ENCODE measurements at places on chromosomes 5 and 9. TPM values are rescaled to one million over a fixed set of nuclear protein-coding genes. Genes with fewer than 3 reads are reported as not detected.

DNA sequence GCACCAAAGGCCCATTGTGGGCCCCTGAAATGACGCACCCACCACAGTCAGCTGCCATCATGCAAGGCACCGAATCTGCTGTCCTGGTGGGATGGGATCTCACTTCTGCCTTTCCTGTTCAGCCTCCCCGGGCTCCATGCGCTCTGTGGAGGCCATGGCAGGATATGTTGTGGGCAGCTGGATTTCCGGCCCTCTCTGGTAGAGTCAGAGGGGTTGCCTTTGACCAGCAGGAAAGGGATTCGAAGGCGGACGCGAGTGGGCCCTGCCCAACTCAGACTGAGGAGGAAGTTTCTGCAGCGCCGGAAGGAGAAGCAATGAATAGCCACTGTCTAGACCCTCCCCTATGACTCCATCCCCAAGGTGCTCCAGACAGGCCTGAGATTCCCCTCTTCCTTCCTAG, 35.5 kb downstream of the GADD45G start:
- no peaks in the 10 kb centered on the region for H3K27me3 ChIP-seq
- peaks cover 6% of the 10 kb centered on the region for H3K4me1 ChIP-seq
- no peak overlapping the region for H3K27ac ChIP-seq
- H3K4me3 ChIP-seq, result no peak overlapping the region
- no peaks in the 10 kb centered on the region for H3K36me3 ChIP-seq

GRCh38 chr5:128436749-128437188, 101.3 kb downstream of the FBN2 start:
- no peaks in the 10 kb centered on the region for H3K27me3 ChIP-seq
- H3K4me3 ChIP-seq, result no peak overlapping the region
- peak overlapping the region; percentile 74 for H3K27ac ChIP-seq
- DNase-seq, result peak; percentile 75

- no peak overlapping the region for H3K4me3 ChIP-seq
- H3K4me1 ChIP-seq, result peaks cover 7% of the 10 kb centered on the region
- H3K36me3 ChIP-seq, result no peaks in the 10 kb centered on the region
- H3K27ac ChIP-seq, result no peak overlapping the region
- H3K27me3 ChIP-seq, result peaks cover 13% of the 10 kb centered on the region
Observed at GRCh38 chr9:113461943-113462342, 1.6 kb upstream of the RGS3 start.

DNA sequence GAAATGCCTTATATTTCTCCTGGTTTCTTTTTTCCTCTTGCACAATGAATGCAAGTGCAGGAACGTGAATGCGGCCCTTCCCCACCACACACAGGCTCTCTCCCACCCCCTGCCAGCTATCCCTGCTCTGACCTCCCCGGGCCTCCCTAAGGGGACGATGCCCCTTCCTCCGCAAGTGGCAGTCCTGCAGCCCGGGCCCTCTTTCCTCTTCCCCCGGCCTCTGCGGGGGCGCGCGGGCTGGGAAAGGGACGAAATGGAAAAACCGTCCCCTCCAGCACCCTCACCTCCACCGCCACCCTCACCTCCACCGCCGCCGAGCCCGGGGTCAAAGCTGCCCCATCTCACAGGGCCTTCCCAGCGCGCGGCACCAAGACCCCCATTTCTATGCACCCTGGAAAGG, 44.7 kb downstream of the GAS1 start:
- H3K36me3 ChIP-seq, result no peaks in the 10 kb centered on the region
- no peak for DNase-seq
- H3K27me3 ChIP-seq, result peaks cover 13% of the 10 kb centered on the region
- H3K27ac ChIP-seq, result no peak overlapping the region
- peaks cover 7% of the 10 kb centered on the region for H3K4me1 ChIP-seq

DNA sequence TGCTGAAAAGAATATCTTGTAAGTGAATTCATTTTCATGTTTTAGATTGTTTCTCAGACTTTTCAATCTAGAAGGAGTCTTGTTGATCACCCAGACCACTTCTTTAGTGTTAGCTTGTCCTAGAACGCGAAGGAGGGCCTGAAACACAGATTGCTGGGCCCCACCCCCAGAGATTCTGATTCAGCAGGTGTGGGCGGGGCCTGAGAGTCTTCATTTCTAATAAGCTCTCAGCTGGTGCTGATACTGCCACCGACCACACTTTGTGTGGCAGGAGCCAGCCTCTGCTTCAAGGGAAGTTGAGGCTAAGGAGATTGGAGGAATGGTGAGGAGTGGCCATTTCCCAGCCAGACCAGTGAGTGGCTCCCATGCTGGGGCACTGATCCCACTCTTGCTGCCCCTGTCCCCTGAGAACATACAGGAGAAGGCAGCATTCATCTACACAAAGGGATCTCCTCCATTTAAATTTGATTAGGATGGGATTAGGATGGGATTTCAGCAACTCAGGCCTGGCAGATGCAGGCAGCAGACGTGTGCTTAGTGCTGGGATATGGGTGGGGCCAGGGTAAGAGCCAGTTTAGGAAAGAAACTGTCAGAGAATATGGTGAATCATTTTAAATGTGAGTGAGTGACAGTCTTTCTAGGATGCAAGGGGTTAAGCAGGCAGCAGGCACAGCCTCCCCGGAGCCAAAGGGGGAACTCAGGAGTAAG, 35.9 kb downstream of the ZNF618 start:
- DNase-seq, result no peak
- H3K4me1 ChIP-seq, result no peaks in the 10 kb centered on the region
- H3K4me3 ChIP-seq, result no peak overlapping the region
- no peaks in the 10 kb centered on the region for H3K27me3 ChIP-seq
- H3K27ac ChIP-seq, result no peak overlapping the region

- no peak for DNase-seq
- H3K4me3 ChIP-seq, result no peak overlapping the region
- H3K36me3 ChIP-seq, result no peaks in the 10 kb centered on the region
- no peak overlapping the region for H3K27ac ChIP-seq
- H3K4me1 ChIP-seq, result no peaks in the 10 kb centered on the region
- no peaks in the 10 kb centered on the region for H3K27me3 ChIP-seq
Observed at GRCh38 chr9:125568621-125569020, 138.4 kb downstream of the MAPKAP1 start.

GRCh38 chr5:132639706-132640130, 18.3 kb upstream of the IL13 start:
- no peak for DNase-seq
- H3K27me3 ChIP-seq, result no peaks in the 10 kb centered on the region
- no peak overlapping the region for H3K4me3 ChIP-seq
- H3K27ac ChIP-seq, result no peak overlapping the region
- H3K4me1 ChIP-seq, result no peaks in the 10 kb centered on the region
- peaks cover 16% of the 10 kb centered on the region for H3K36me3 ChIP-seq

TAS2R1 gene
- not detected for total RNA-seq

GRCh38 chr9:34600908-34601307, 11.0 kb downstream of the RPP25L start:
- H3K4me3 ChIP-seq, result no peak overlapping the region
- no peaks in the 10 kb centered on the region for H3K4me1 ChIP-seq
- H3K36me3 ChIP-seq, result no peaks in the 10 kb centered on the region

GRCh38 chr5:137345396-137345795, 153.7 kb downstream of the SPOCK1 start:
- H3K27me3 ChIP-seq, result no peaks in the 10 kb centered on the region
- no peak for DNase-seq
- H3K4me3 ChIP-seq, result no peak overlapping the region
- H3K27ac ChIP-seq, result no peak overlapping the region
- H3K36me3 ChIP-seq, result no peaks in the 10 kb centered on the region

SPATA31D4 gene
- not detected for total RNA-seq

- no peaks in the 10 kb centered on the region for H3K36me3 ChIP-seq
- H3K27me3 ChIP-seq, result no peaks in the 10 kb centered on the region
- no peaks in the 10 kb centered on the region for H3K4me1 ChIP-seq
- H3K4me3 ChIP-seq, result no peak overlapping the region
Observed at GRCh38 chr5:153636670-153637451, 146.4 kb downstream of the GRIA1 start.

- H3K27me3 ChIP-seq, result no peaks in the 10 kb centered on the region
- no peaks in the 10 kb centered on the region for H3K36me3 ChIP-seq
- DNase-seq, result no peak
Observed at GRCh38 chr5:131378721-131379541, 115.1 kb downstream of the CDC42SE2 start.

CEP120 gene
- 19.0 TPM for total RNA-seq

MAP1B gene
- 476 TPM for total RNA-seq

- peaks cover 13% of the 10 kb centered on the region for H3K4me1 ChIP-seq
- H3K27me3 ChIP-seq, result no peaks in the 10 kb centered on the region
- no peak for DNase-seq
Observed at GRCh38 chr5:72815580-72816283, 729 bp upstream of the TNPO1 start.

- H3K27ac ChIP-seq, result peak overlapping the region; percentile 58
- H3K27me3 ChIP-seq, result no peaks in the 10 kb centered on the region
- peak overlapping the region; percentile 78 for H3K4me3 ChIP-seq
- peak; percentile 3 for DNase-seq
Observed at GRCh38 chr9:111662576-111663300, 1.3 kb downstream of the GNG10 start.

PFN3 gene
- not detected for total RNA-seq

DNA sequence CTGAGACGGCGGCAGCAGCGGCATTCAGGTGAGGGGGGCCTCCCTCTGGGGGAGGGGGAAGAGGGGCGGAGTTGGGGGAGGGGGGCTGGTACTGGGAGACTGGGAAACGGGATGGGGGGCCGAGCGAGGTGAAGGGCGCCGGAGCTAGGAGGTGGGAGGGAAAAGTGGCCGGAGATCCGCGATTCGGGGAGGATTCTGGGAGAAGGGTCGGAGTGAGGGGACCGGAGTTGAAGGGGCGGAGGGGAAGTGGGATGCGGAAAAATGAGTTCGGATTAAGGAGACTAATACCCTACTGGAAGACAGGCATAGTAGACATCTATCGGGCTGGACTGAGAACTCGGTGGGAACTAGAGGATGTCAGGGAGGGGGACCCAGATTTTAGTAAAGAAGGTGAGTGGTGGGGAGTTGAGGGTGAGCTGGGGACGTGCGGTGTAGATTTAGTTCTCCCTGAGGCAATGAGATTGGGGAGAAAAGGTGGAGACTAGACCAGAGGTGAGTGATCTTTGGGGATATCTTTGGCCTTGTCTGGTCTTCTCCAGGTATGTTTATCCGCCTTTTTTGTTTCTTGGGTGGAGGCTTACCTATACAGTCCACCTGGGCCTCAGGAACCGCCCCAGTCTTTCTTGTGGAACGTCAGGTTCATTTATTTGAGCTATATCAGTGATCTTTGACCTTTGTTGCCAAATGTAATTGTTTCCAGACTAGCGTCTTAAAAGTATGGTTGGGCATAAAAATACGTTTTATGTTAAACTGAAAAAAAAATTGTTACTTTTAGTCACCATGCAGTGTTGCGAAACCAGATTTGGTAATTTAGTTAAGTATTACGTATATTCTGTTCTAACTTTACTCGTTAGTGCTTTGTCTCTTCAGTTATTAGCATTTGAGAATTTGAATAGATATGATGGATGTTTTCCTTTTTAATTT, 632 bp downstream of the UBAP1 start:
- peak overlapping the region; percentile 99 for H3K4me3 ChIP-seq
- no peaks in the 10 kb centered on the region for H3K36me3 ChIP-seq
- H3K27ac ChIP-seq, result peak overlapping the region; percentile 84

SV2C gene
- total RNA-seq, result 0.05 TPM

GRCh38 chr5:17406423-17406838, 91.6 kb upstream of the TAF11L2 start:
- no peak overlapping the region for H3K27ac ChIP-seq
- peaks cover 3% of the 10 kb centered on the region for H3K27me3 ChIP-seq
- no peaks in the 10 kb centered on the region for H3K4me1 ChIP-seq
- no peak overlapping the region for H3K4me3 ChIP-seq
- no peaks in the 10 kb centered on the region for H3K36me3 ChIP-seq
- peak; percentile 67 for DNase-seq

- peak; percentile 86 for DNase-seq
- no peaks in the 10 kb centered on the region for H3K36me3 ChIP-seq
- peak overlapping the region; percentile 89 for H3K4me3 ChIP-seq
- H3K4me1 ChIP-seq, result peaks cover 4% of the 10 kb centered on the region
- no peaks in the 10 kb centered on the region for H3K27me3 ChIP-seq
Observed at GRCh38 chr5:43514471-43514815, 505 bp downstream of the C5orf34 start.

DNA sequence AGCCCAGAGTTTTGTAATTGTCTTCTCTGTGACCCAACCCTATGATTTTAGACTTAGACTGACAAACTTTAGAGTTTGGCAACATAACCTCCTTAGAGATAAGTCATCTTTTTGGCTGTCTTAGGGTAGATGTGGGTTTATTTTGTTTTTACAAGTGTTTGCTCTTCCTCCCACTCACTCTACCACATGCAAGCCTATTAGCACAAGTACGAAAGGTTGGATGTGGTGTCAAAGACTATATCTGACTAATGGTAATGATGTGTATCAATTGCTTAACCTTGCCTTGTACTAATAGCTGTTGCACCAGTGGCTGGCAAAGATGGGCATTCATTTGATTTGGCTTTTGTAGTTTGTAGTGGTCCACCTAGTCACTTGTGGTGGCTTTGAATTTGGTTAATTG, 46.5 kb downstream of the SLC25A46 start:
- H3K4me1 ChIP-seq, result no peaks in the 10 kb centered on the region
- H3K27ac ChIP-seq, result no peak overlapping the region
- no peaks in the 10 kb centered on the region for H3K36me3 ChIP-seq
- H3K4me3 ChIP-seq, result no peak overlapping the region
- H3K27me3 ChIP-seq, result no peaks in the 10 kb centered on the region
- DNase-seq, result peak; percentile 83

DNA sequence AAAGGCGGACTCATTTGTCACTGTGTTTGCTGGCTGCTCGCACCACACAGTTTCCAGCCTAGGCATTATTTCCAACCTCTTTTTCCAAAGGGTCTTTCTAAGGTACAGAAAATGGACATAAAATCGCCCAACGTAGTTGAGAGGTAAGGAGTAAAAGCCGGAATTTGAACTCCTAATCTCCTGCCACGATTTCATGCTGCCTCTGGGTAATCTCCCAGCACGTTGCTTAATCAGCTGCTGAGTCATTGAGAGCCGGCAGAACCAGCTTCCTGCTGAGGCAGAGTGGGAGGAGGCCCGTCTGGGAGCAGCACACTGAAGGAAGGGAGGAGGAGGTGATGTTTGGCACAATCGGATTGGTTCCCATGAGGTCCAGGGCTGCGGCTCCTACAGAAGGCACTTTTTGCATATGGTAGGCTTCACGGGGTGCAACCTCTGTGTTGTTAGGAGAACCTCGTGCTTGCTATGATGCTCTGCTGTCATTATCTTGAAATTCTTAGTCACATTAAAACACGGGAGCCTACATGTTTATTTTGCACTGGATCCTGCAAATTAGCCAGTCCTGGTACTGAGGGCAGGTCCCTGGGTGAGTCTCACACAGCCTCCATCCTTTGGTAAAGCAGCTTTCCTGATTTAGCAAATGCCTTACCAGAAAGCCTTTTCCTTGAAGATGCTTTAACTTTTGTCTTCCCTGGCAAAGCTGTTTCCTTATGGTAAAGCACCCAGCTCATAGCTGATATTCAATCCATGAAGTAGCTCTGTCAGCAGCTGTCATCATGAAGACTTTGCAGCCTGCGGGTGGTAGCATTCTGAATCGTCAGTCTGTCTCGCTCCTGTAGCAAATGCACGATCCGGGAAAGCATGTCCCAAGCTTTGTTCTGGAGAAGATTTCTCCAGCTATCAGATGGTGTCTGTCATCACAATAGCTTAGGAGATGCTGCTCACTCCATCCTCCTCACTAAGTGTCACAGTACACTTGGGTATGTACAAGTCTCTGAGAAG, 191.6 kb upstream of the MSX2 start:
- peak overlapping the region; percentile 90 for H3K27ac ChIP-seq
- H3K4me1 ChIP-seq, result peaks cover 42% of the 10 kb centered on the region

ST6GALNAC6 gene
- 30.4 TPM for total RNA-seq

RXRA gene
- total RNA-seq, result 33.4 TPM

LMX1B gene
- 0.45 TPM for total RNA-seq

Data from astrocyte (in vitro differentiated cells and primary cell).